Fibroblast of skin of right quadriceps (primary cell): ENCODE measurements at places on chromosomes 11 and 22.

GRCh38 chr22:43812890-43813289 is 785 bp upstream of the EFCAB6 start:
- DNase-seq = no peak

DNA sequence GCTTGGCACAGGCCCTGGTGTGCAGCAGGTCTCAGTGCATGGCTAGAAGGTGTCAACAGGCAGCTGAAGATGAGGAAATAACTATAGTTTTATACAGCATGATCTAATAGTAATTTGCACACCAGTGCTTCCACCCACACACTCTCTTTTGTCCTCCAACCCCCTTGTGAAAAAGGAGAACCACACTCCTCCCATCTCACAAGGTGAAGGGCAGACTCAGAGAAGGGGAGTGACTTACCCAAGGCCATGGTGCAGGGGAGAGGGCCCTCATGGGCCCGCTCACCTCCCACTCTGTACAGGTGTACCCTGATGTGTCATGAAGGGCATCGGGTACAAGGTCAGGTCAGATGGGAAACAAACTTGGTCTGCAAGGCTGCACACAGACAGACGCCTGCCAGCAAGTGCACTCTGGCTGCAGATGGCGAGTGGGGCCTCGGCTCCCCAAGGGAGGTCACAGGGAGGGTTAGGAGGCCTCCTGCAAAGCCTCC is 53.4 kb downstream of the DGCR2 start:
- DNase-seq = no peak

DNA sequence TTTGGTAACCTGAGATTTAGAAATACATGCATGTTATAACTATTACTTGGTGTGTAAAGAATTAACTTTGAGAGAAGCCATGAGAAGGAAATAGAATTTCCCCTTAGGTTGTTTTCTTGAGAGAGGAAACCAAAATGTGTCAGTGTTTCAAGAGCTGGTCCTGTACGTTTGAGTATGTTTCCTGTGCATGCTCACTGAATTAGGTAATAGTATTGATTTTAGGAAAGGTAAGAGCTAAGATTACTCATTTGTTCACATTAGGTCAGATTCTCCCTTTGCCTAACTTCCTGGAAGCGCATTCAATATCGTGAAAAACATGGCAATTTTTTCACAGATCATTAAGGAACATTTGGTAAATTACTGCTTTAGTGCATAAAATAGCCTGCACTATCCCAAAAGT is 49.3 kb upstream of the RDX start:
- DNase-seq = no peak

DNA sequence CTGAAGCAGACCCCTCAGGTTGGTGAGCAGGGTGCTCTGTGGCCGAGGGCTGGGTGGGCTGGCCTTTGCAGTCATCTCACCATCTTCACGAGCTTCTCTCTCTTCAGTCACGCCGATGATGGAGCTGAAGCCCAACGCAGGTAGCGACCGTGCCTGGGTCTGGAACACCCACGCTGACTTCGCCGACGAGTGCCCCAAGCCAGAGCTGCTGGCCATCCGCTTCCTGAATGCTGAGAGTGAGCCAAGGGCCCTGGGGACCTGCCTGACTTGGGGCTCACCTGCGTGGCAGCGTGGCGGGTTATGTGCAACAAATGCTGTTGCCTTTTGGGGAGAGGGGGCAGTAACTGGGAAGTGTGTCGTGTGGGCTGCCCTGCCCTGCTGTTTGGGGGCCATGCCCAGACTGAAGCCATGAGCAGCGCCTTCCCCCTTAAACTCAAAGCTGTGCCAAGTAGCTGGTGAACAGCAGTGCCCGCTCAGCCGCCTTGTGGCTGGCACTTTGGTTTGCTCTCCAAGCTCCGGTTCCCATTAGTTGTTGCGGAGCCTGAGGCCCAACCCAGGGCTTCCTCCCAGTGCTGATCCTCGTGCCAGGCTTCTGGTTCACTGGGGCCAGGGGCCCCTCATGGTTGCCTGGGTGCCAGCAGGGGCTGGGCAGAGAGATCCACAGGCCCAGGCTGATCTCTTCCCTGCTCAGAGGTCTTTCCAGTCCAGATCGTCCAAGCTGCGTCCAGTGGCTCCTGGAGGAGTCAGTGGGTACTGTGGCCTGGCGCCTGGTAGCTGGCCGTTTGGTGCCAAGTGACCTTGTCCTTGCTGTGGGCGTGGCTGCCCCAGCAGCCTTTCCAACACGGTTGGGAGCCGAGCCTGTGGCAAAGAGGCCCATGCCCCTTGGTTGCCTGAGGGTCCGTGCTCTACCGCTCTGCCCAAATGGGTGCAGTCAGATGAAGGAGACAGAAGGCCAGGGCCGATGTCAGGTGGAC is 6.1 kb upstream of the ZDHHC8 start:
- no peak for DNase-seq

DNA sequence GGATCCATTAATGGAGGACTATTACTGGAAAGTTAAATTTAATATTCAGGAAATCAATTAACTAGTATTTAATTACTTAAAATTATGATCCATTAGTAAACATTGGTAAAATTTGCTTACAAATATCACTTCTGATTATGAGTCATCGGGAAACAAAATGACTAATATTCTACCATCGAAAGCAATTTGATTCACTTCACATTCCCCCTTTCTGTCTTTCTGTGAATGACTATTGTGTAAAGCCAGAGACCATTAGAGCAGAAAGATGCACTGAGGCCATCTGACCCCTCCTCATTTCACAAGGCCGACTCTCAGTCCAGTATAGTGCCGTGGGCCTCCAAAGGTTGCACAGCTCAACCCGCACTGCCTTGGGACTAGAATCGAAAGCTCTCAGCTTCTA is 619.0 kb downstream of the OPCML start:
- DNase-seq = no peak

- no peak for DNase-seq
Observed at GRCh38 chr22:44624689-44625420, 77.1 kb upstream of the PRR5 start.

GRCh38 chr11:36803084-36803483 is 205.0 kb upstream of the RAG2 start:
- no peak for DNase-seq

DNA sequence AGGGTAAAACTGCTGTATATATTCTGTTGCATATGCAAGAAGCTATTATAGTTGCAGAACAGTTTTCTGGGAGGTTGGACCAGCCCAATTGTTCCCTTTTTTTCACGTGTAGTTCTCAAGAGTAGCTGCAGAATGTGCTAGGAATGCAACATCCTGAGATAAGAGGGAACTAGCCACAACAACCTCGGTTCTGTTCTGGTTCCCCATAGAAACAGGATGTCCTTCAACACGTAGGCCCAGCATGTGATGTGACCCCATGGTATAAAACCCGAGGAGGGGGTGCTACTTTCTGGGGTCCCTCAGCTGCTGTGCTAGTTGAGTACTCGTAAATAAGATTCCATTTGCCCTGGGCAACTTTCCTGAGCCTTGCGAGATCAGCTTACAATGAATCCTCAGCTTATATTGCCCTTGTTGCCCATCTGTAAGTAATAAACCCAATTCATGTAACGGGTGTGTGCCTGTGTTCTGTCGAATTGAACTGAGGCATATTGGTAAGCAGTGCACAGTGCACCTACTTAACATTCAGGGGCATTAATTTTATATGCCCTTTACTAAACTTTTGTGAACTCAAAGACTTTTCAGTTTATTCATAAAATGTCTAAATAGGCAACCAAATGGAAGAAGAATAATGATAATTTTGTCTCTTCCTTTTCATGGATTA is 23.0 kb upstream of the TRAF6 start:
- DNase-seq = no peak

DNA sequence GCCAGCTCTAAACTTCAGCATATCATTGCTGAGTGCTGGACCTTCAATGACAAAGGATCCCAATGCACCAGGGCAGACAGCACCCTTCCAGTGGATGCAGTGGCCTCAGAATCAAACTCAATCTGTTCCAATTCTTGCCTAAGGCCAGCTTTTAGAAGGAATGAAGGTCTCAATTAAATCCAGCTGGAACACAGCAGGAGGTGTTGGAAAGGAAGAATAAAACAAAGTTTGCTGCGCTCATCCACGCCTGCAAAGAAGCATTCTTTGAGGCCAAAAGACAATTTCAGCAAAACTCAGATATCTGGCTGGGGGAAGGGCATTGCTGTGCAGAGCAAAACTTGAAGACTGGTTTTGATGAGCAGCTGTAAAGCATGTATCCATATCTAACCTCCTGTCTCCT is 120.7 kb downstream of the CCDC81 start:
- peak; percentile 85 for DNase-seq

- DNase-seq = no peak
Observed at GRCh38 chr11:61833926-61834277, 5.8 kb downstream of the FADS2 start.

- no peak for DNase-seq
Observed at GRCh38 chr11:115217726-115218311, 286.4 kb downstream of the CADM1 start.

DNA sequence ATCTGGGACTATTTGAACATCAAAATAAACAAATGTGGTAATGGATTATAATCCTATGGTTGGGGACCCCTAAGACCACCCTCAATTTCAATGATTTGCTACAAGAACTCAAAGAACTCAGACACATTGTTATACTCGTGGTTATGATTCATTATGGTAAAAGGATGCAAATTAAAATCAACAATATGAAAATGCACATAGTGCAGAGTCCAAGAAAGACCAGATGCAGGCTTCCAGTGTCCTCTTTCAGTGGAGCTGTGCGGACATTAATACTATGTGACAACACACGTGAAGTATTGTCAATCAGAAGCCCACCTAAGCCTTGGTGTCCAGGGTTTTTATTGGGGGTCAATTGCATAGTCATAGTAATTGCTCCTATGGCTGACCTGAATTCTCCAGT is 9.2 kb upstream of the QSER1 start:
- DNase-seq = no peak

GRCh38 chr11:79304599-79305212 is 136.1 kb downstream of the TENM4 start:
- DNase-seq = no peak

DNA sequence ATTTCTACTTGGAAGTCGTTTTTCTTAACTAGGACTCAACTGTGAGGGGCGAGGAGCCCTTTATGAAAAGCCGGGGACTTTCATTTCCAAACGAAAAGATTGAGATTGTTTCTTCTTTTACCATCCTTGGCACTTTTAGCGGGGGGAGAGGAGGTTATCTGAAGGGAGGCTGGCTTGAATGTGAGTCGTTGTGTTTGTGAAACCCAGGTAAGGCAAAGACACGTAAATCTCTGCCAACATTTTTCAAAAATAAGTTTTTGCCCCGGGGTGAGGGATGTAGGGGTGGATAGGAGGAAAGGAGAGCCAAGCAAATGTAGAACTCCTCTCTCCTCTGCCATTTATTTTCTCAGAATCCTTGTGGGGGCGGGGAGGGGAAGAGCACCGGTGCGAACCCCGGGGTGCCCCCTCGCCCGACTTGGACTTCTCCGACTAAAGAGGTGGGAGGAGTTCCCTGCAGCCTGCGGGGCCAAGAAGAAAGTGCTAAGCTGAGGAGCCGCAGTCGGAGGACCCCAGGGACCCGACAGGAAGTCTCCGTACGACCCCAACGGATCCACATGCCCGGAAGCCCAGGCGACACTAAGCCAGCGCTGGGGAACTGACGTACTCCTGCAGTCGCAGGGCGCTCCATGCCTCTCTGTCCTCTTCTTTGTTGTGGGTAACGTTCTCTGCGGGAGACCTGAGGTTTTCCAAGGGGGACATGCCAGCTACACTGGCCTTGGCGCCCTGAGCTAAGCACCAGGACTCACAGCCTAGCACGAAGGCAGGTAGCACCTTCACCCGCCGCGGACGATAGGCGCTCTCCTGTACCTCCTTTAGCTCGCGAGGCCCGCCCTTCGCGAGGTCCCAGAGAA is 2.4 kb upstream of the WT1 start:
- DNase-seq = no peak

- no peak for DNase-seq
Observed at GRCh38 chr11:111439901-111440300, 60.8 kb upstream of the POU2AF1 start.

DNA sequence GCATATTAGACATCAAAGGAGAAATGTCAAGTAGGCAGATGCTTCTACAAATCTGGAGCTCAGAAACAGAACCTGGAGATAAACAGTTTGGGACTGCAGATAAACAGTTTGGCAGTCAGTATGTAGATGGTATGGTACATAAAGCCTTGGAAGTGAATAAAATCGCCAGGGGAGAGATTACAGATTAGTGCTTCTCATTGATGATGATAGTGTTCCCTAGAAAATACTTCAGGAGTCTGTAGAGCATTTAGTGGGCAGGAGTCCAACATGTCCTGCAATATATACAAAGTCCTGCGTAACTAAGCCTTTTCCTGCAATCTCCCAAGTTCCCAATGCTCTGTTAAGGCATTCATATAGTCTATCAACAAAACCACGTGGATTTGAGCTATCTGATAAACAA is 35.2 kb downstream of the NARS2 start:
- DNase-seq = no peak
